ENCODE measurements at places on chromosomes 1 and 21.

- DNase-seq: no peak
These were observed 174.7 kb upstream of the PKN2 start for GRCh38 chr1:88509379-88509778.

DNA sequence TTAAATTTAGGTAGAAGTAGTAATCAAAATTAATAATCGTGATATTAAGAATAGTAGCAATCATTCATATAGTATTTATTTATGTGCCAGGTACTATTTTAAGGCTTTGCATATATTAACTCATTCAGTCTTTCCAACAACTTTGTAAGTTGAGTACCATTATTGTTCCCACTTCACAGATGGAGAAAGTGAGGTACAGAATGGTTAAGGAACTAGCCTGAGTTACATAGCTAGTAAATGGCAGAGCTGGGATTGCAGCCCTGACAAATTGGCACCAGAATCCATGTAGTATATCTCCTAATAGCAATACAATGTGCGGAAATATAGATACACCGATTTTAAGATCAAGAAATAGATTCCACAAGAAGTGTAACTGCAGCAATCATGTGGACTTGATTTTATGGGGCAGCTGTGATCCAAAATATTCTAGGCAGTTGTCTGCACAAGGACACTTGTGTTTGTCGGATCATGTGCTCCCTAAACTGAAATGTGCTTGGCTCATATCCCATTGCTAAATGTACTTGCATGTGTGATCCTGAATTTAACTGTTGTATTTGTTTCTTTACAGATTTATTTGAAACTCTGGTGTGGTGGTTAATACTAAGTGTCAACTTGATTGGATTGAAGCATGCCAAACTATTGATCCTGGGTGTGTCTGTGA lies 5.8 kb upstream of the GTF2B start:
- DNase-seq: no peak

- no peak for DNase-seq
These were observed 272.1 kb downstream of the GRIK1 start for GRCh38 chr21:29667651-29668050.

DNA sequence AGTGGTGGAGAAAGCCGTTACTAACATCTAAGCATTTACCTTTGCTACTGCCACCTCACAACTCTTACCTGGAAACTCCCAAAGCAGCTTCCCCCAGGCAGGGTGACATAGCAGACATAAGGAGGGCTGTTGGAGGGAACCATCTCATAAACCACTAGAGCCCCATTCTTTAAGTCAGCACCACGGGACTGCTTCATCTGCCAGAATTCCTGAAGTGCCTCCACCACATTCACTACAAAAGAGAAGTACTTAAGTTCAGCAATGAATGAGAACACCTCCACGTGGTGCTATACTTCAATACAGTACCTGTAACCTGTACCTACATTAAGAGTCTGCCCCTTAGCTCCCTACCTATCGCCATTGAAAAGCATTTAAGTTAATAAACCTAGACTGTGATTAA lies 10.3 kb downstream of the LIX1L start:
- DNase-seq: no peak

GRCh38 chr1:192811594-192812239 lies 2.9 kb downstream of the RGS2 start:
- no peak for DNase-seq

GRCh38 chr1:82013702-82014101 lies 213.0 kb downstream of the ADGRL2 start:
- DNase-seq: no peak

- peak; percentile 8 for DNase-seq
These were observed at the start of gene PCNX2 for GRCh38 chr1:233295237-233295974. TSS of gene PCNX2 (minus strand) at chr1:233295725. CDS start at chr1:233295478, 247 bp downstream.

DNA sequence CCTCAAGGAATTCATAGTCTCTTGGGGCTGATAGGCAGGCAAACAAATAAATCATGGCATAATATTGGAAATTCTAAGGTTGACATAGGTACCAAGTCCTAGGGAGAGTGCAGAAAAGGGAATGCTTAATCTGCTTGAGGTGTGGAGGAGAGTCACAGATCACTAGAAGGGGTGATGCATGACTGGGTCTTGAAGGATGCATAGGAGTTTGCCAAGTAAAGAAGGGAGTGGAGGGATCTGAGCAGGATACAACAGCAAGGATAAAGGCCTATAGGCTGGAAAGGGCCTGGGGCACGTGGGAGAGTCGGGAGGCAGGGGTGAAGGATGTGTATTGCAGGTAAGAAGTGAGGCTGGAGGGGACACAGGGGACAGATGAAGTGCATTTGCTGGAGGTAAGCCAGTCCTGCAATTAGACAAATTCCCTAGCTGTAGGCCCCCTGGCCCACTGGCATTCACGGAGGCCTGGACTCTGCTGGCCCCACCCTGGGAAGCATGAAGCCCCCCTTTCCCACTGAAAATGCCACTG lies 15.9 kb downstream of the IGSF21 start:
- no peak for DNase-seq

GRCh38 chr1:58500043-58500442 lies 46.5 kb downstream of the OMA1 start:
- no peak for DNase-seq

DNA sequence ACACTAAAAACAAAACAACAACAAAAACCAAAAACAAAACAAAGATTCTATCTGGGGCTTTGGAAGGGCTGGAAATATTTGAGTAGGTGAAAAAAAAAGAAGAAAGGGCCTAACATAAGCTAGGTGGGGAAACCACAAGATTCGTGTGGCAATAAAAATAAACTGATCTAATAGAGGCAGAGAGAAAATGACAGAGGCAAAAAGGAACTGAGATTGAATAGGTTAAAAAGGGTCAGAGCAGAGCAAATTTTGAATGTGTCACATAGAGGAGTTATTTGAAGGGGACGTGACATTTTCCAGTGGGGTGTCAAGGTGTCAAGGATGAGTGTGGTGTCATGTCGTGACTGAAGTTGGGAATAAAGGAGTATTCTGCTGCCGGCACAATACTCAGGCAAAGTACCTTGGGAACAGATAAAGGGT lies 65.2 kb upstream of the RALGPS2 start:
- DNase-seq: no peak

GRCh38 chr1:157770442-157771043 lies 6.4 kb downstream of the FCRL2 start:
- no peak for DNase-seq

- DNase-seq: no peak
These were observed 9.1 kb downstream of the HIPK1 start for GRCh38 chr1:113938192-113938591.

- DNase-seq: no peak
These were observed 15.9 kb downstream of the ESPN start for GRCh38 chr1:6440198-6441126.

DNA sequence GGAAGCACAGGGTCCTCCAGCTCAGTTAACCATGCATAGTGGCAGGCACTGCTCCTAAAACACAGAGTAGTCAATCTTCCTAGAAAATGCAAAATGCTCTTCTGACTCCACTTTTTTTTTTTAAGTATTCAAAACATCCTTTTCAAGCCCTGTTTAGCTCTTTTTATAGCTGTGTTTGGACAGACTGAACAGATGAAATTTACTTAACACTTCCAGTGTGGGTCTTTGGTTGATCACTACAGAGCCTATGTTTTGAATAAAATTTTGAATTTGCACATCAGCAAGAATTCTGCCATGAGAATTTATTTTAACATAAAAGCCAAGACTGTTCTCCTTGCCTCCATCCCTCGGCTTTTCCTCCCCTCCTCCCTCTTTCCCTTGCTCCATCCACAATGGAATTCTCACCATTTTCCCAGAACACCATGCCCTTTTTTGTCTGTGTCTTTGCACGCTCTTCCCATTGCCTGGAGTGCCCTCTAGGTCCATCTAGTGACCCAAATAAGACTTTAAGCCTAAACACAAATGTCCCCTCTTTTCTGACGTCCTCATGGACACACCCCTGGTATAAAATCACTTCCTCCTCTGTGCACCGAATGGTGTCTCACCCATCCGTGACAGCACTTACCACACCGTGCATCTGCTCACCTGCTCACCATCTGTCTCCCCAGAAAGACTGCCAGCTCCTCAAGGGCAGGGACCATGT lies 24.0 kb upstream of the CPT2 start:
- no peak for DNase-seq

DNA sequence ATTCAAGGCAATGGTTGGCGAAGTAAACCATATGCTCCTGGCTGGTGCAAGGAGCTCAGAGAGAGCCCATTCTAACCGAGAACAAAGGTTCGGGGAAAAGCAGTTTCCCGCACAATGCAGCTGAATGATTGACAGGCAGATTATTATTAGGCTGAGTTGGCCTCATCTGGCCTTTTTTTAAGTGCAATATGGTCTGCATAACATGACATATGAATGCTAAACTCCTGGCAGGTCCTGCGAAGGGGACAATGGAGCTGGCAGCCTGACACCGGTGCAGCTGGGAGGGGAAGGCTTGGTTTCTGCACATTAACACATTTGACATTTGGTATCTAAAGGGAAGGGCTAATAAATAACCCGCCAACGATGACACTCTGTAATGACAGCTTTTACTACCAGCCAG lies 92.0 kb downstream of the MIS18A start:
- no peak for DNase-seq

DNA sequence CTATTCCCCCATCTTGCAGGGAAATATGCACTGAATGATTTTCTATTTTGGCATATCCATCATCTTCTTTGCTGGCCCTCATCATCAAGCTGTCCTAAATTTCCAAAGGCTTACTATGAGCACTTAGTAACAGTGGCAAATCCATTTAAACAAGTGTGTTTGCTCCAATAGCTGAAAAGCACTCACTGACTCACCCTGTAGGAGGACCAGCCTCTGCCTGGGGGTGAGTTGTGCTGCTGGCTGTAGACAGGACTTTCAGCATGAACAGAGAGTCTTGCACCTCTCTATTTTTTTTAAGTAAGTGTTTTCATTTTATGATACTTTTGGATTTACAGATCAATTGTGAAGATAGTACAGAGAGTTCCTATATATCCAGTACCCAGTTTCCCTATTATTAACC lies 97.3 kb downstream of the SLC35F3 start:
- no peak for DNase-seq

DNA sequence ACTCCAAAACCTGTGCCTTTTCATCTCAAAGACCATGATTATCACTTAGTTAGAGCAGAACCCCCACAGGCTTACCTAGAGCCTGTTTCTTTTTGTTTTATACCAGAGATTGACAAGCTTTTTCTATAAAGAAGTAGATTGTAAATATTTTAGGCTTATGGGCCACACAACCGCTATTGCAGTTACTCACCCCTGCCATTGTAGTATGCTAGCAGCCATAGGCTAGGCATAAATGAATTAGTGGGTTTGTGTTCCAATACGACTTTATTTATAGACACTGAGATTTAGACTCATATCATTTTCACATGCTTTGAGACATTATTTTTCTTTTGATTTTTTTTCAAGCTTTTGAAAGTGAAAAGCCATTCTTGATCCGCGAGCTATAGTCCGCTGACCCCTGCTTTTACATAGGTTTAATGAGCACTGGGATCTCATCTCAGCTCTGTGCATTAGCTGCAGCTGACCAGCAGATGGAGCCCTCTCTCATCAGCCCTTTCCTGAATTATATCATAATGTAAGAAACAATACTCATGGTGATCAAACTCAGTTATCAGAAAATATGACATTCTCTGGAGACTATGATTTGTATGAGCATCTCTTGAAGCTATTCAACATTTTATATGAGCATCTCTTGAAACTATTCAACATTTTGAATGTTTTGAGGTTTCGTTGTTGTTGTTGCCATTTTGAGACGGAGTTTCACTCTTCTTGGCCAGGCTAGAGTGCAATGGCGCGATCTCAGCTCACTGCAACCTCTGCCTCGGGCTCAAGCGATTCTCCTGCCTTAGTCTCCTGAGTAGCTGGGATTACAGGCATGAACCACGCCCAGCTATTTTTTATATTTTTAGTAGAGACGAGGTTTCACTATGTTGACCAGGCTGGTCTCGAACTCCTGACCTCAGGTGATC lies 111.9 kb upstream of the L1TD1 start:
- DNase-seq: no peak

DNA sequence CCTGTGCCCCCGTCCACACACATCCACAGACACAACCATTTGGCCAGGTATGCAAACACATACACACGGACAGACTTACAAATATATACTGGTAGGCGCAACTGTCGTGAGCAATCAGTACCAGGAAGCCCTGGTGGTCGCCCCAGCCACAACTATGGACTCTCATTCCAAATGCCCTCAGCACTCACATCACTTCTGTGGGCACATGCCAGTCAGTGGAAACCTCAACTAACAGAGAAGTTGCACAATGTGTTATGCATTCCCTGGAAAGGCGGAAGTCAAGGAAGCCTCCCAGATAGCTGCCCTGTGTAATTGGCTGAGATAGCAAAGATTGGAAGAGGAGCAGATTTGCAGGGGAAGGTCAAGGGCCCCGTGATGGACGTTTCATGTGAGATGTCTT lies 1.4 kb upstream of the HEYL start:
- no peak for DNase-seq

DNA sequence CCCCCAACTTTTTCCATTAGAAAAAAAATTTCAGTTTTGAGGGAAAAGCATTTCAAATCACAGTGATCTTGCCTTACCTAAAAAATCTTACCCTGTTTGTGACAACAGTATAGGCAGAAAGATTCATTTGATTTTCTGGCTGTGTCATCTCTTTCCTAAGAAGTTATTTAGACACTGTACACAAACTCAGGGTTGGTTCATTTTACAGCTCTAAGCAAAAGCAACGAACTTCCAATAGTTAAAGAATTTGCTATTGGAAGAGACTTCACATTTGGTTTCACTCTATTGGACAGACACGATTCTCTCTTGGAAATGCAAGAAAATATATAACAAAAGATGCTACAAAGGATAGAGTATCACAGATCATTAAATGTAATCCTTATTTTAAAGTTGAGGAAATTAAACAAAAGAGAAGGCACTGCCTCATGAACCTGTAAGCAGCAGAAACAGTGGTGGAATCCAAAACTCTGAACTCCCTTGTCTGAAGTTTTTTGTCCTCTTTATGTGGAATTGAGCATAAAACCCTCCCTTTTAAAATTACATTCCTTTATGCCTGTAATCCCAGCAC lies 20.8 kb downstream of the EYA3 start:
- DNase-seq: no peak

DNA sequence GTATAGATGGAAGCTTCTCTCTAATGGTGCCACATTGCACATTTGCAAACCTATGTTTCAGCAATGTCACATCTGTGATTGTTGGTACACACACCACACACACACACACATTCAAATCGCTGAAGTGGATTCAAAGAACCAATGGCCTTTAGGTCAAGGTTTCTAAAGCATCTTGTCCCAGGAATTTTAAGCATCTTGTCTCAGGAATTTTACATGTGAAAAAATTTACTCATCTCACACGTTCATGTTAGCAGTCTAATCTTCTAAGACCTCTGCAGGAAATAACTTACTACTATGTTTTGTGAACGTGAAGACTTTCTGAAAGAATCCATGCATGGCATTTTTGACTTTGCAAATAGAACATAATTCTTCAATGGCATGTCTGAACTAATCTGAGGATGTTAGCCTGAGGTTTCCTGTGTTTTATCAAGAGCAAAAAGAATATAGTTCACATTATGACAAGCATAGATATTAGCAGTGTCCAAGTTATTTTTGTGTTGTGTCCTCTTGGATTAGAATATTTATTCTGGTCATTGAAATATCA lies 125.1 kb downstream of the CYYR1 start:
- DNase-seq: no peak

GRCh38 chr1:151817353-151817730 lies 12.1 kb upstream of the LINGO4 start:
- DNase-seq: no peak

Data from retinal pigment epithelial cell (primary cell).